ENCODE measurements at places on chromosomes 6 and 20.
A peak's percentile ranks its signal among the peaks of the same experiment; 100 is the strongest.

GRCh38 chr6:134684423-134684795, 265.5 kb downstream of the ALDH8A1 start:
- DNase-seq: no peak

GRCh38 chr6:69980624-69981023, 114.3 kb downstream of the COL19A1 start:
- no peak for DNase-seq

GRCh38 chr20:62122654-62123449, 577 bp downstream of the LSM14B start:
- peak; percentile 48 for DNase-seq

GRCh38 chr6:133977983-133978895, 25.2 kb downstream of the TBPL1 start:
- DNase-seq: no peak

DNA sequence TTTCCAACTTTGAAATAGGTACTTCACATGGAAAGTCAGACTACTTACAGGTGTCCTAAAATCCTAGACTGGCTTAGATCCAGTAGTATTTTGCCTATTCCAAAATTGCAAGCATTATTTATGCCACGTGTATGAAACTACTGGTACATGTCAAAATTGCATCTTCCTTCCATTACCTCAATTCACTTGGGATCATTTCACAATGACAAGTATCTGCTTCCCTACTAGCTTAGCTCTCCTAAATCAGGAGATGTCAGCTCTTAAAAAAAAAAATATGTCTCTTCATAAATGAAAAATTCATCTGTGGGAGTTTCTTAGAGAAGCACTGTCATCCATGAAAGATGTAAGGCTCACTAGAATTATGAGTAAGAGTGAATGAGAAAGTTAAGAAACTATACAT, 466.6 kb upstream of the MANEA start:
- DNase-seq: no peak

- no peak for DNase-seq
These were observed 370.1 kb downstream of the BMP2 start for GRCh38 chr20:7137395-7138151.

GRCh38 chr6:43129434-43130194, 41.5 kb upstream of the SRF start:
- DNase-seq: peak; percentile 31

DNA sequence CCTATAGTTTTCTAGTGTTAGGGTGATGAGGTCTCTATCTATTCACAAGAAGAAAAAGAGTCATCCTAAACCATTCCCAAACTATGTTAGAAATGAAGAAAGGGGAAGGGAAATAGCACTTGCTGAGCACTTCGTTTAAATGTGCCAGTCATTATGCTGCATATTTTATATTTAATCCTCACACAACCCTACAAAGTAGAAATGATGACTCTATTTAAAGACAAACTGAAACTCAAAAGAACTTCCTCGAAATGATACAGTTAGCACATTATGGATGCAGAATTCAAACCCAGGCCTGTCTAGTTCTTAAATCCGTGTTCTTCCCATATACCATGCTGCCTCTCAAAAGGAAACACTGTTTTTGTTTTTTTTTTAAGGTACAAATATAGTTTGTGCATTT, 174.6 kb downstream of the GMPR start:
- DNase-seq: no peak
